Liver (tissue), 10 donors: ENCODE measurements at places on chromosomes 3 and 15. TPM values are rescaled to one million over a fixed set of nuclear protein-coding genes. Genes with fewer than 3 reads are reported as not detected.

The MRPS22 gene
- total RNA-seq, result 54.9 TPM

The GNB4 gene
- total RNA-seq, result 19.9 TPM

The CRYGS gene
- total RNA-seq, result 3.6 TPM

DNA sequence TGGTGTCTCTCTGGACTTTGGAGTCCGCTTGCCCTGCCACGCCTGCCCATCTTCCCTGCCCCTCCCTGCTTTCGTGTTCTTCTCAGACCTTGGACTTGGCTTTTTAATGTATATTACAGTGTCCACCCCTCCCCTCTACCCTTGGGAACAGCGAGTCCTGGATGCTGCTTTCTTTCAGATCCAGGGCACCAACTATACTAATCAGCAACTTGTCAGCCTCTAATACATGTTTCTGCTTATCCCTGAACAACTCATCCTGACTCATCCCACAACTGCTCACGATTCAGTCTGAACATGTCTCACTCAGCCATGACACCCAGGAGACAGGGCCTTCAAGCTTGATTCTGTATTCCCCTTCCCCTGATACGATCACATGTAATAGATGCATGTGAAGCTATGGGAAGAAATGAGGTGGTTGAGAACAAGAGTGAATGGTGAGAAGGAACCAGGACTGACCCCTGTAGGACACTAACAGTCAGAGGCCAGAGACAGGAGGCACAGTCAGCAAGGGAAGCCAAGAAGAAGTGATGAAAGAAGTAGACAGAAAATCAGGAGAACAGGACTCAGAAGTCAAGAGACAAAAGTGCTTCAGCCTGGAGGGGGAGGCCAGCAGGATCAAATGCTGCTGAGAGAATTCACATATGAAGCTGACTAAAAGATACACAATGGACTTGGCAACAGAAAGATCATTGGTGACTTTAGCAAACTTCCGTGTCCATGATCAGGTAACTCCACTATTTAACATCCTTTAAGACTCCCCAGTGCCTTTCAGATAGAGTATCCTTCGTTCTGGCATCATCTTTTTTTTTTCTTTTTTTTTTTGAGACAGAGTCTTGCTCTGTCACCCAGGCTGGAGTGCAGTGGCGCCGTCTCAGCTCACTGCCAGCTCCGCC, 35.4 kb downstream of the BCL2L10 start:
- no peak for DNase-seq

DNA sequence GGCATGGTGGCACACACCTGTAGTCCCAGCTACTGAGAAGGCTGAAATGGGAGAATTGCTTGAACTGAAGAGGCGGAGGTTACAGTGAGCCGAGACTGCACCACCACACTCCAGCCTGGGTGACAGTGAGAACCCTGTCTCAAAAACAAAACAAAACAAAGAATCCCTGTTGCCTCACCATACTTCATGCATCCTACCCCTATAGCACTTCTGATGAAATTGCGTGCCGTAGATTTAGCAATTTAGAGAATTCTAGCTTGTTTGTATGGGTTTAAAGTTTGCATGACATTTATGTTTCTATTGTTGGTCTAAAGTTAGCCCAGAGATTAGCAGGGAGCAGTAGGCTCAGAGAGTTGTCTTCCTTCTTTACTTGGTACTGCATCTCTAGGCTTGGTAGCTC, 7.8 kb downstream of the RAB5A start:
- no peak for DNase-seq

- no peak for DNase-seq
Measured at GRCh38 chr3:100073714-100074307, 40.5 kb downstream of the FILIP1L start.

DNA sequence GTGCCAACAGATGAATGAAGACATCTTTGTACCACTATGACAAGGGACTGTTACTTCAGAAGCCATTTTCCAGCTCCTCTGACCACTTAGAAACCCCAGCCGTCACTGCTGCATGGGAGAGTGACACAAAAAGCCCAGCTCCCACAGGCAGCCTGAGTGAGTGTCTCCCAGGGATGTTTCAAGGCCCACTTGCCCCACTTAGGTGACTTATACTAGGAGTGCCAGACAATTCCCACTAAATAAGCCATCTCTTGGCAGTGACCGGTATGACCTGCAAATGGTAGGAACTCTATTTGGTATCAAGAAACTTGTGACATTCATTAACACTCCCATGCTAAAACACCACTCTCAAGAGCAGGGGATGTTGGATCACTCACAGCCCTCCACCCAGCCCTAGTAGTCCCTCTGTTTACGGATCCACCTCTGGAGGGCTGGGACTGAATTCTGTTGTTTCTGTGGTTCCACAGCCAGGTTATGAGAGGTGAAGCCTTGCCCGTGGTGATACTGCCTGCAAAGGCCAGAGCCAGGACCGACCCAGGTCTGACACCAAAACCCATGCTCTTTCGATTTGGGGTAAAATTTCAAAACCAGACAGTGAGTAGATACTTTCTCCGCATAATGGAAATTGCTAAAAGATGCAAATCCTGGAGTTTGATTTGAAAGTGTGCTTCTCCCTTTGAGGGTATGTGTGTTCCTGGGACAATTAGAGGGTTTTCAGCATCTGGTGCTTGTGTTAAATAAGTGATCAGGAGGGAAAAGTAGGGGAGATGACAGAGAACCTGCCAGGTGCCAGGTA, 14.5 kb downstream of the RBP1 start:
- peak; percentile 12 for DNase-seq
